ENCODE measurements at places on chromosomes 3 and 15.

- DNase-seq, result no peak
Observed at GRCh38 chr3:186176373-186176990, 67.6 kb upstream of the ETV5 start.

DNA sequence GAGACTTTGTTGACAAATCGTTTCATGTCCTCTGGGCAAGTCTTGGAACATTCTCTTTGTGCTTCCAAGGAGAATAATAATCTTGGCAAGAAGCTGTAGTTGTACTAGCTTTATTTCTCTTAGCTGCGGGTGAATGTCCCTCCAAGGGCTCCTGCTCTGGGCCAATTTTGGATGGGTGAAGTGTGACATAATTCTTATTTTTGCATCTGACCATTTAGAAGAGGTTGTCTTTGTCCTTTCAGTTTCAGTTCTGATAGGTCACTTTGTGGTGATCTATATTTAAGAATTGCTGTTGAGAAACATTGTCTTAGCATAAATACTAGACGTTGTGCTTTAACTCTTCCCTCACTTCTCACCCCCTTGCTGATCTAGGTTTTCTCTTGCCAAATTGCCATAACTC is 164.8 kb upstream of the RORA start:
- no peak for DNase-seq

DNA sequence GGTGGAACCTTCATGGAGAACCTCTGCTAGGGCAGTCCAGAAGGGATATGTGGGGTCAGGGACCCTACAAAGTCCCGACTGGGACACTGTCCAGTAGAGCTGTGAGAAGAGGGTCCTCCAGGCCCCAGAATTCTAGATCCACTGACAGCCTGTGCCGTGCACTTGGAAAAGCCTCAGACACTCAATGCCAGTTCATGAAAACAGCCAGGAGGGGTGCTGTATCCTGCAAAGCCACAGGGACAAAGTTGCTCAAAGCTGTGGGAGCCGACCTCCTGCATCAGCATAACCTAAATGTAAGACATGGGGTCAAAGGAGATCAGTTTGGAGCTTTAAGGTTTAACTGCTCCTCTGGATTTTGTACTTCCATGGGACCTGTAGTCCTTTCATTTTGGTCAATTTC is 448.8 kb upstream of the CADM2 start:
- DNase-seq, result no peak

DNA sequence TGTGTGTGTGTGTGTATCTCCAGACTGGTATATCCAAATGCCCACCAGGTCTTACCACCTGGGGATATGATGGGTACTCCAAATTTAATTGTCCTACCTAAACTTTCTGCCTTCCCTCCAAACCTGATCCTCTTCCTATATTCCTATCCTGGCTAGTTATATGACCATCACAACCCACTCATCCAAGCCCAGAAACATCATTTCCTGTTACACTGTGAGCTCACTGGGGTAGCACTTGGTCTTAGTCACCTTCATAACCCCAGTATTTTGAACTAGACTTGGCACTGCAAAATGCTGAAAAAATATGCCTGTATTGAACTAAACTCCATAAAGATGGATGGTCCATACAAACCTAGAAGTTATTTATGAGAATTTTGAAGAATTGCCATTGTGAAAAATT is 178.8 kb upstream of the EIF1B start:
- no peak for DNase-seq

- DNase-seq, result no peak
Observed at GRCh38 chr15:58538901-58539300, 107.1 kb downstream of the LIPC start.

GRCh38 chr15:66841953-66842681 is 140.1 kb downstream of the SMAD6 start:
- no peak for DNase-seq

GRCh38 chr15:45199136-45199810 is 11.5 kb upstream of the SHF start:
- no peak for DNase-seq

DNA sequence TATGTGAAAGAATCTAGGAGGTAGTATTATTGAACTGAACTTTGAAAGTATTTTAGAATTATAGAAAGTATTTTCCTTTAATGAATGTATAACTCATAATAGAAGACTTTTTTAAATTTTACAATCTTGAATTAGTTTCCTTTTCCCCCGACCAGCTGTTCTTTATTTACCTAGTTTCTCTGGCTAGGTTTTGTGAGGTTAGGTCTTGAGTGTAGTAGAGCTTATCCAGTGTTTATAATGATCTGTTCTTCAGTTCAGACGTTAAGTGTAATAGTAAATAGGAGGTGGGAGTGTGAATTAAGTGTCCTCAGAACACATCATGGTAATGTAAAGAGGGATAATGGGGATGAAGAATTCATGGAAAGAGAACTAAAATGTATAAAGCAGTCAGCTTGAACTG is 93.8 kb downstream of the MYRIP start:
- no peak for DNase-seq

DNA sequence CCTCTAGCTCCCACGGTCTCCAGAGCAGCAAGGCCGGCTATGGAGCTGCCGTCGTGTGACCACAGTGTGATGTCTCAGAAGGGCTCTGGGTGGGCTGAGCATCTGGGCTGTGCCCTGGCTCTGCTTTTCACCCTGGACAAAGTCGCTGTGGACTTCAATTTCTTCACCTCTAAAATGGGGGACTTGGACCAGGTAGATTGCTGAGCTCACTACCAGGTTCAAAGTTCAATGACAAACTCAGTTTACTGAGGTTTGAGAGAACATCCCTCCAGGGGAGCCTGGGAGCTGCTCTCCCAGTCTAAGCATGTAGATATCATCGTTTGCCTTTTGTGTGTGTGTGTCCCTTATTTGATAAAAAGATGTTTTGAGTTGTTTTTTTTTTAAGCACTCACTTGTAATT is 25.1 kb downstream of the RLBP1 start:
- no peak for DNase-seq

Data from stimulated activated CD8-positive, alpha-beta memory T cell treated with anti-CD3 and anti-CD28 coated beads, Interleukin-15, amount 100 ng/mL, for 48 hours (primary cell).